ENCODE measurements at places on chromosomes 1 and 21. TPM values are rescaled to one million over a fixed set of nuclear protein-coding genes. Genes with fewer than 3 reads are reported as not detected.

Gene CCDC30
- total RNA-seq, result 0.46 TPM

DNA sequence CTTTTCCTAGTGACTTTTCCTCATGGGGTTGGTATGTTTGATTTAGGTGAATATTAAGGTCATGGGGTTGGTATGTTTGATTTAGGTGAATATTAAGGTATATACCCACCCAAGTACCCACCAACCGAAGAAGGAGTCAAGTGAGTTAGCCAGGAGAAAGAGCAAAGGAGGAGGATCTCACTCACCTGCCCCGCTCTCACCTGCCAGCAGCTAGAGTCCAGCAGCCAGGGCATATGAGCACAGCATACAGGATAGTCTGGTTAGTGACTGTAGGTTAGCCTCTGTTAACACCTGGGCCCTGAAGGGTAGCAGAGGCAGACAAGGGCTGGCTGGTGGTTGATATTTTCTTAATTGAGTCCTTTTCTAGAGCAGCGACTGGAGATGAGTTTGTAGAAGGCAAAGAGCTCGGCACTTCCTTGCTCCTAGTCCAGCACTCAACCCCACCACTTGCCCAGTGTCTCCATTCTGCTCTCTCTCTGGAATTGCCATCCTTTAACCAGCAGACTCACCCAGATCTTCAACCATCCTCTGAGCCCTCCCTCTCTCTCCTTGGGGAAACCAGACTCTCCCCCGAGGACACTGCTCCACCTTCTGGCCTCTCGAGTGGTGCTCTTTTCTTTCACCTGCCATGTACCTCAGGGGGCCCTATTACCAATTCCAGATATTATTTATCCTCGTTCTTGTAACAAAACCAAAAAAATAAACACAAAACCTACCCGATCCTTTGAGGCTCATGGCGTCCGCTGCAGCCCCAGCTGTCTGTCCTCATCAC, 16.3 kb upstream of the DESI2 start:
- no peak for DNase-seq

- no peak for DNase-seq
Measured at GRCh38 chr1:71364236-71364635, 283.4 kb upstream of the ZRANB2 start.

DNA sequence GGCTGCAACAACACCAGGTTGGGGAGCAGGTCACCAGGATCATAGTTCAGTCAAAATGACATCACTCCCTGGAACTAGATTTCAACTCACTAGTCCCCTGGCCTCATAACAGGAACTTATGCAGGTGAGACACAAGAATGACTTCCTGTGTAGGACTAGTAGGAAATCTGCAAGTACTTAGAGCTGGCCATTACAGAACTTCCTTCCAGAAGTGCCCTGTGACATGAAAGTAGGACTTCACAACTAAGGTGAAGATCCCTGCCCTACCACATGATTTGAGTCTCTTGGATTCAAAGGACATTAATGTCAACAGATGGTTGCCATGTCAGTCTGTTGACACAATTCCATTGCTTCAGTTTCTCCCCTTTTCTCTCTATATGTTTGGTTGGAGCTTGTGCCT, 223.1 kb downstream of the RPS6KC1 start:
- DNase-seq, result no peak

DNA sequence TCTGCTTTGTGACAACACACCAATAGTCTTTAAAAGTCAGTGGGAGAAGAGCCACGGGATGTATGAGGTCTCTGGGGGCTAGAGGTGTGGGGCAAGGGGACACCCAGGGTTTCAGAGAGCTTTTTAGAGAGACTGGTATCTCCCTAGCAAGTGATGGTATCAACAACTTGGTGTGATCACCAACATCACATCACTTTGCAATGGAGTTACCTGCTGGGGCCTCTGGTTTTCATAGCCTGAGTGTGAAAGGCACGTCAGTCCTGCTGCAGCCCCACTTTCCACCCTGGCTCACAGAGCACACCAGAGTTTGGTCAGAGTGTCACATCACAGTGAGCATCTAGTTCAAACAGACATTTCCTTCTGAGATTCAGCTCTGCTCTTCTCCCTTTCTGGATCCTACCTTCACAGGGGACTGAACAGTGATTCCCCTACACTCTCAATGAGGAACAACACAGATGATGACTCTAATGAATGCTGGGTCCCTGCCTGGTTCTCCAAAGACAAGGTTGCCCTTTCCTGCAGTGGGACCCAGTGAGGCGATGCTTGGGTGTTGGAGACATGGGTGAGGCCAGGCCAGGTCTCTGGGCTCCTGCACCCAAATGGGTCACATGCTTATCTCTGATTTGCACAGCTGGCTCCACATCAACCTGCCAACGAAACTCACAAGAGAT, 2.0 kb upstream of the MAN1C1 start:
- DNase-seq, result no peak

- DNase-seq, result no peak
Measured at GRCh38 chr21:42239973-42240372, 21.0 kb downstream of the ABCG1 start.

DNA sequence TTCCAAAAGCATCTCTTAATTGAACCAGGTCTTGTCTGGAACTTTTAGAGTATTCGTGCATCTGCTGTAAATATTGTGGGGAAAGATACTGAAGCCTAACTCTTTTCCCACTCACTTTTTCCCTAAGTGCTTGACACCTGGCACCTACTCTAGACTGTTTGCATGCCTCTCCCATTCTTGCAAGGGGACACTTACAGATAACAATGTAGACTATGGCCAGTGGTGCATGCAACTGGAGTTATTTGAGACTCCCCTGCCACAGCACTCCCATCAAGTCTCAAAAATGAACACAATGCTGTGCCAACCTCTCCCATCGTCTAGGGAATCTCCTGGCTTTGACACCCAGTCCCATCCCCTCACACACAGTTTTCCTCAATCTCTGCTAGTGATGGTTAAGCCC, 118.6 kb upstream of the ATP1B1 start:
- DNase-seq, result no peak

Gene CD164L2
- total RNA-seq, result 0.40 TPM

DNA sequence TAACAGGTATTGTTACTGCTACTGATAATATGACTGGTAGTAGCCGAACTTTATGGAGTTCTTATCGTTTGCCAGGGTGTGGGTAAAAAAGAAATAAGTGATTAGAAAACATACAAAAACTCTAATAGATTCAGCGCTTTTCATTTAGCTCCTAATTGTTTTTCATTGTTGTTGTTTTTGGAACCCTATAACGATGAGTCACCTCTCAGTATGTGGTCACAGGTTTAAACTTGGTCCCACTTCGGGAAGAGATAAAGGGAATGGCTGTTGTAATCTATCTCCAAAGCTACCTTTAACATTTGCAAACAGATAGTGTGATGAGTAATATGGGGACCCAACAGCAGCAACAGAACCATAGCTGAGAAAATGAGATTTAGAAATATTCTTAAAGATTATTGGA, 62.7 kb upstream of the BCL10 start:
- DNase-seq, result peak; percentile 56

Gene PLCH2
- 5.9 TPM for total RNA-seq

GRCh38 chr1:3384407-3384806, 70.1 kb upstream of the ARHGEF16 start:
- no peak for DNase-seq

All from PC-3 (cell line).